ENCODE measurements at places on chromosomes 3 and 15.

GRCh38 chr3:31624083-31624709 lies 91.5 kb downstream of the STT3B start:
- no peak for DNase-seq
- no peaks in the 10 kb centered on the region for H3K4me1 ChIP-seq
- H3K36me3 ChIP-seq = no peaks in the 10 kb centered on the region
- no peaks in the 10 kb centered on the region for H3K27me3 ChIP-seq
- no peak overlapping the region for H3K27ac ChIP-seq

GRCh38 chr3:67075295-67075694 lies 77.2 kb downstream of the KBTBD8 start:
- H3K4me1 ChIP-seq = peaks cover 7% of the 10 kb centered on the region
- peaks cover 3% of the 10 kb centered on the region for H3K27me3 ChIP-seq
- H3K4me3 ChIP-seq = no peak overlapping the region
- no peaks in the 10 kb centered on the region for H3K36me3 ChIP-seq

DNA sequence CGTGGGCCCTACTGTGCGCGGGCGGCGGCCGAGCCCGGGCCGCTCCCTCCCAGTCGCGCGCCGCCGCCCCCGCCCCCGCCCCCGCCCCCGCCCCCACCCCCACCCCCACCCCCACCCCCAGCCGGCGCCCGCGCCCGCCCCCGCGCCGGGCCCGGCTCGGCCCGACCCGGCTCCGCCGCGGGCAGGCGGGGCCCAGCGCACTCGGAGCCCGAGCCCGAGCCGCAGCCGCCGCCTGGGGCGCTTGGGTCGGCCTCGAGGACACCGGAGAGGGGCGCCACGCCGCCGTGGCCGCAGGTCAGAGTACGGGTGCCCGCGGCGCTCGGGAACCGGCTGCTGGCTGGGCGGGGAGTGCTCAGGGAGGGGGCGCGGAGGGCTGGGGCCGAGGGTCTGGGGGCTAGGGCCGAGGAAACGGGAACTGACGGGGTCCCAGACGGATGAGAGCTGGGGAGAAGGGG lies 1.1 kb upstream of the PPARG start:
- no peak overlapping the region for H3K27ac ChIP-seq
- peaks cover 17% of the 10 kb centered on the region for H3K27me3 ChIP-seq
- H3K36me3 ChIP-seq = no peaks in the 10 kb centered on the region
- peak overlapping the region; percentile 81 for H3K4me3 ChIP-seq
- H3K4me1 ChIP-seq = no peaks in the 10 kb centered on the region
- peak; percentile 57 for DNase-seq

DNA sequence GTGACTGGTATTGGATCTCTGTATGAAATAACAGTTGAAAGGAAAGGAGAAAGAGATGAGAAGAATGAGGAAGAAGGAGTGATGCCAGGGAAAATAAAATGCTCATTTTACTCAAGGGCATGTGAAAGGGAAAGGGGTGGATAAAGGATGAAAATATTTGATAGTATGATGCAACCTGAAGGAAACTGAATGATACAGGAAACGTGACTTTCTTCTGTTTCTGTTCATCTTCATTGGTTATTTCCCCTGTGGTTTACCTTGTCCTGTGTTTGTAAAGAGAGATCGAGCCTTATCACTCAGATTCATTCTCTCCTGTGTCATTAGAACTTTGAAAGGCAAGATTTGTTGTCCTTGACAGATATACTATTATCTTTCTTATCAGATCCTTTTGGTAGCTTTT lies 243.6 kb upstream of the SLITRK3 start:
- no peaks in the 10 kb centered on the region for H3K36me3 ChIP-seq
- no peak for DNase-seq
- no peak overlapping the region for H3K27ac ChIP-seq
- no peaks in the 10 kb centered on the region for H3K27me3 ChIP-seq
- no peak overlapping the region for H3K4me3 ChIP-seq

DNA sequence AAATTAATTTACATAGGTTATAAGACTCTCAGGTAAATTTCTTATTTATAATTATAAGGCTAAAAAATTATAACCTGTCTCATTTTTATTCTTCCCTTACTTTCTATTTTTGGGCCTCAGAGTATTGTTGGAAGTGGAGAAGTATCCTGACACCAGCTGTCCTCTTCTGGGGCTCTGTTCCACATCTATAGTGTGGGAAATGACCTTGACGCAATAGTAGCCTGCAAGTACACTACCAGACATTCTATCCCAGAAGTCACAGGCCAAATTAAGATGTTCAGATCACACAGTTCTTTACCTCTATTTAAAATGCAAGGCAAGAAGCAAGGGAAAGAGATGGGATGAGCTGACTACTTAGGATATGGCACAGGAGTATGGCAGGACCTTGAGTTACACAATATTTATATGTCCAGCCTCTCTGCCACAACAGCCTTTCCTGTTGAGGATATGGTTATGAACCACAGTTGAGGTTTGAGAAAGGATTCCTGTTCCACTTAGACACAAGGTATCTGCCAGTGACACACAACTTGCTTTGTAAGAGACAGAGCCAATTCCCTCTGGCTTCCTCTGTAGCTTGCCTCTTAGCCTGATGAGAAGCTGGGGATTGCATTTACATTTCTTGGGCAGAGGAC lies 158.0 kb upstream of the IL12A start:
- H3K4me3 ChIP-seq = no peak overlapping the region
- H3K27me3 ChIP-seq = no peaks in the 10 kb centered on the region
- H3K4me1 ChIP-seq = peaks cover 9% of the 10 kb centered on the region
- H3K36me3 ChIP-seq = no peaks in the 10 kb centered on the region
- DNase-seq = no peak
- no peak overlapping the region for H3K27ac ChIP-seq

DNA sequence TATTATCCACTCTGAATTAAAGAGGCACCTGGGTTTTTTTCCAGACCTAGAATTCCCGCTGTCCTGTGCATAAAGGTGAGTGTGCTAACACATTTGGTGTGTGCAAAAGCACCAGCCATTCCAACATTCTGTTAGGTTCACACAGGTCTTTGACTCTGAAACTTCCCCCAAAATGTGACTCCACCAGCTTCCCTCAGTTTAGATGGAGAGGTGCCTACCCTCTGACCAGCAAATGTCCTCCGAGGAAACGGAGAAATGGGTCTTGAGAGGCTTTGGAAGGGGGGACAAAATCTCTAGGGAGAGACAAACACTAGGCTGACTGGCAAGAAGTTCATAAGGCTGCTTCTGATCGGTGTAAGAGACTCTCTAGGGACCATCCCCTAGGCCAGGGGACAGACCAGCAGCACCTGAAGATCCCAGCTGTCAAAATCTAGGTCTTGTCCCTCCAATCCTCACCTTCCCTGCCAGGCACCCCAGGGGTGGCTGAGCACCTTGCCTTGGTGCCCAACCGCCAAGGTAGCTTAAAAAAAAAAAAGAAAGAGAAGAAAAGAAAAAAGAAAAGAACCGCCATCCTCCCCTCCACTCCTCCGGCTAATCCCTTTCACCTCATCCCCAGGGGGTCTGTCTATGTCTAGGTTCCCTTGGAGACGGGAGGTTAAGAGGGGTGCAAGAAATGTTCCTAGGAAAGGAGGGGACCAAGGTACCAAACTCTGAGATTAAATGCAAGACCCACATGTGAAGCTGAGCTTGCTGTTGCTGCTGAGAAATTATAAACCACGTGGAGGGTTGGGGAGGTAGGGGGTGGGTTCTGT lies 2.0 kb upstream of the MECOM start:
- H3K36me3 ChIP-seq = no peaks in the 10 kb centered on the region
- H3K27ac ChIP-seq = no peak overlapping the region
- H3K4me3 ChIP-seq = peak overlapping the region; percentile 55

DNA sequence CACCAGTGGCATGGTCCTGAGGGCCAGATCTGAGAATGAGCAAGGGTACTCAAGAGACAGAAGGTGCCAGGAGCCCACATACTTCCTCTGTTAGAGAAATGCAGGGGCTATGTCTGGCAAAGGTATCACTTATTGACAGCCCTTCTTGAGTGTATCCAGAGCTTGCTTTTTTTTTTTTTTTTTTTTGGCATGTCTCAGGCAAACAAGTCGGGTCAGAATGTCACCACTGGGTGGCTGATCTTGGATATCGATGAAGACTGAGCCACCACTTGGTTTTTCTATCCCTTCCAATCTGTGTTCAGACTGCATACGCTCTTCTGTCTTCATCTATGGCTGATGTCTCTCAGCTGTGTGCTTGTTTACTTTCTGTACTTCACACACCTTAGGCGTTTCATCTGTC lies 363.4 kb upstream of the C2CD4B start:
- no peak overlapping the region for H3K4me3 ChIP-seq
- no peak overlapping the region for H3K27ac ChIP-seq
- no peak for DNase-seq
- peaks cover 1% of the 10 kb centered on the region for H3K4me1 ChIP-seq
- H3K36me3 ChIP-seq = no peaks in the 10 kb centered on the region

DNA sequence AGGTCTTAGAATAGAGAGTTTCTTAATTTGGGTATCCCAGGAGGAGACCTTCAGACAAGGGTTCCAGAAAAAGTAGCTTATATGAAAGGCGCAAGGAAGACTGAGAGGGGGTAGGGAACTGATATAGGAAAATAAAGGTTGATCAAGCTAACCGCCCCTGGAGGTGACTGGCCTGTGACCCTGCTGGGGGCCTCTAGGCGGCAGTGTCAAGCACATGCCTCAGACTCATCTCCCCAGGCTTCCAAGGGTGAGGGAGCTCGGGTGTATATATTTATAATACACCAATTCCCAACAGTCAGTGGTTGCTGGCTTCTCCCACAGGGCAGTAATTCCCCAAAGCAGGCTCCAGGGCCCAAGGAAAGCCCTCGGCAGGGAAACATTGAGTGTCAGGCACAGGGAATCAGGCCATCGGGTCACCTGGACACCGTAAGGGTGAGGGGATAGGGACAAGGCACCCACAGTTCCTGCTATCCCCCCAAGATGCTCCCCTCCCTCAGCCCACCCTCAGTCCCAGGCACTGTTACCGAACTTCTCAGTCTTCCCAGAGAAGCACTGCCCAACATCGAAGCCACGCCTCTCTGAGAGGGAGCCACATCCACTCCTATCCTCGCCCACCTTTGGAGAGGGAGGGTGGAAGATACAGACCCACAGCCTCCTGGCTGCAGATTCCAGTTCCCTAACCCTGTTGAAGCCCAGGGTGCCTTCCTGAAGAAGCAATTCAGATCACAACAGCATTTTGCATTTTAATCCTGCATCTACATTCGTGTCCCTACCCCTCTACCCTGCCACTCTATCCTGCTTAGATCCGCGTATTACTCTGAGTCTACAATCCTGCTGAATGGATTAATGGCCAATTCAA lies 19.5 kb upstream of the CAV3 start:
- H3K4me3 ChIP-seq = no peak overlapping the region
- peak; percentile 47 for DNase-seq
- H3K27ac ChIP-seq = no peak overlapping the region
- H3K36me3 ChIP-seq = peaks cover 9% of the 10 kb centered on the region
- peaks cover 7% of the 10 kb centered on the region for H3K27me3 ChIP-seq

- peak; percentile 97 for DNase-seq
- no peaks in the 10 kb centered on the region for H3K36me3 ChIP-seq
- H3K27me3 ChIP-seq = peaks cover 10% of the 10 kb centered on the region
- H3K4me3 ChIP-seq = peak within 1 kb of the TSS; percentile 83
Measured at GRCh38 chr3:126703512-126704493, at the start of gene CHCHD6. Gene CHCHD6, plus strand, starts transcription at chr3:126704240. Its CDS starts 73 bp downstream, at chr3:126704313.

DNA sequence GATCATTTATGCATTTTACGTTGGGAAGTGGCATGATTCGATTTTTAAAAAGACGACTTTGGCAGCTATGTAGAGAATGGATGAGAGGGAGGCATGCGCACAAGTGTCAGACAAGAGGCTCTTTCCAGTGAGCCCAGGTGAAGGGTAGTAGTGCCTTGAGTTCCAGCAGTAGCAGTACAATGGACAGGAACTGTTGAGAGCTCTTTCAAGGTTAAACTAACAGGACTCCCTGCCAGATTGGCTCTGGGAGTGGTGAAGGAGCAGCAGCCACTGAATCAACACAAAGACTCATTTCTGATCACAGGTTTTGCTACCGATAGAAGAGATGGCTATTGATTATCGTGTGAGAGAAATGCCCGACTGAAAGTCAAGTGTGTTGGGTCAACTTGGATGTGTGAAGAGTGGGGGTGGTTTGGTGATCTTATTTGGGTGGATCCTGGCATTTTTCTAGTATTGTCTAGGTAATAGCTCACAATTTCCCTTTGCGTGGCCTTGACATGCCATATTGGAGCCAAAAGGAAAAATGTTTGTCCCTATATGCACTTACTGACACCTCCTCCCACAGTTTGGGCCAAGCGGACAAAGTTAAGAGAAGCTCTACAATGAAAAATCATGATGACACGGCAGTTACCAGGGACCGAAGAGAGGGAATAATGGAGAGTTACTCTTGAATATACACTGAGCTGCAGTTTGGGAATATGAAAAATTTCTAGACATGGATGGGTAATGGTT lies 81.6 kb upstream of the MDFIC2 start:
- no peaks in the 10 kb centered on the region for H3K36me3 ChIP-seq
- H3K27me3 ChIP-seq = no peaks in the 10 kb centered on the region
- DNase-seq = no peak
- H3K4me1 ChIP-seq = no peaks in the 10 kb centered on the region
- H3K27ac ChIP-seq = no peak overlapping the region

DNA sequence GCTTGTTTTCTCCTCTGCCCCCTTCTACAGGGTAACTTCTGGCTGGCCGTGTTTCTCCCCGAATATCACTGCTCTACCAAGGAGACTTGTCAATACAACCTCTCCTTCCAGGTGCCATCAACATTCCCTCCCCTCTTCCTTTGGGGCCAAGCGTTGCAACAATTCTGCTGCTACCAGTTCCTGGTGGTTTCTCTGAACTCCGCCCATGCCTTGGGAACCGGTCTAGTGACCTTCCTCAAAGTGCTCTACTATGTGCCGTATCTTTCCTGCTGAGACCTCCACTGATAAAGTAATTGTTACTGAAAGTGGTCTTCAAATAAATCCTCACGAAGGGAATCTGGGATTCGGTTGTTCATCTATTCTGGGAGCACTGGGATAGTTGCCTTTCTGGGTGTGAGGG lies 26.2 kb downstream of the PCSK6 start:
- peaks cover 17% of the 10 kb centered on the region for H3K36me3 ChIP-seq
- no peak overlapping the region for H3K27ac ChIP-seq
- DNase-seq = no peak
- no peak overlapping the region for H3K4me3 ChIP-seq
- H3K27me3 ChIP-seq = peaks cover 2% of the 10 kb centered on the region
- peaks cover 13% of the 10 kb centered on the region for H3K4me1 ChIP-seq

GRCh38 chr3:41200669-41201021 lies 1.3 kb downstream of the CTNNB1 start:
- H3K4me1 ChIP-seq = peaks cover 42% of the 10 kb centered on the region
- no peaks in the 10 kb centered on the region for H3K36me3 ChIP-seq
- peak overlapping the region; percentile 99 for H3K4me3 ChIP-seq
- no peak for DNase-seq
- H3K27ac ChIP-seq = peak overlapping the region; percentile 75
- H3K27me3 ChIP-seq = peaks cover 2% of the 10 kb centered on the region

DNA sequence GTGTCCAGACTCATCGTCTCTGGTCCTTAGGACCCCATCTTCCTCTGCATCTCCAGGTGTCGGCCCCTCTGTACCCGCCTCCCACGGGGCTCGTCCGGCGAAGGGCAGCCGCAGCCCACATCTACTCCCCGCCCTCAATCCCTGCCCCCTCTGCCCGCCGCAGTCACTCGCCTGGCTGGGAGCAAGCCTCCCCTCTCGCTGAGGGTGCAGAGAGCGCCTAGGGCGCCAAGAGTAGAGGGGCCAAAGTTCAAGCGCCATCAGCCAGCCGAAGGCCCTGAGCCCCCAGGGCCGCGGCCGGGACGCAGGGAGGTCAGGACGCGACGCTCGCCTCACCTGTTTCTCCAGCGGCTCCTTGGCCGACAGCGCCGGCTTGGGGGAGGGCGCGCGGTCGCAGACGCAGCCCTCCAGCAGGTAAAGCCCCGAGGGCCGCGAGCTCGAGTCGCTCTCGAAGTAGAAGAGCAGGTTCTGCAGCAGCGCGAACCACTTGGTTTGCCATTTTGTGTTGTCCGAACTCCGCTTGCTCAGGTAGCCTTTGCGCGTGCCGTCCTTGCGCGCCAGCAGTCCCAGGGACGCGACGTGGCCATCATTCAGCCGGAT lies 592 bp downstream of the RASGRF1 start:
- peak overlapping the region; percentile 92 for H3K4me3 ChIP-seq
- peak; percentile 35 for DNase-seq
- peaks cover 6% of the 10 kb centered on the region for H3K36me3 ChIP-seq
- H3K4me1 ChIP-seq = peaks cover 6% of the 10 kb centered on the region
